GM12891 (cell line): ENCODE measurements at places on chromosomes 6 and 20.

DNA sequence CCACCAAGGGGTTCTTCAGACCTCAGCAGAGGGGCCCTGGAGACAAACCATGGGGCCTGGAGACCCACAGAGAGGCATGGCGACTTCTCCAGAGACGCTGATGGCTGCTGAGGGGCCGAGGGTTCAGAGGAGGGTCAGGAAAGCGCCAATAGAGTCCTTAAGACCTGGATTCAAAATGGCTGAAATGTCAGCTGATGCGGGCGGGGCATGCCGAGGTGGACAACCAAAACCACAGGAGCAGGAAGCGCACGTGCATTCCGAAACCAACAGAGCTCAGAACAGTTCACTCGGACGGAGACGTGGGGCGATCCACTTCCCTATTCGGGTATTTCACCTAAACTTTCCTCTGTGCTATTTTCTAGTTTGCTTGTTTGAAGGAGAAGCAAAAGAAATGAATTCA is 99.9 kb upstream of the RIN2 start:
- DNase-seq: no peak

- DNase-seq: no peak
Measured at GRCh38 chr6:42001506-42001905, 48.8 kb upstream of the TAF8 start.

DNA sequence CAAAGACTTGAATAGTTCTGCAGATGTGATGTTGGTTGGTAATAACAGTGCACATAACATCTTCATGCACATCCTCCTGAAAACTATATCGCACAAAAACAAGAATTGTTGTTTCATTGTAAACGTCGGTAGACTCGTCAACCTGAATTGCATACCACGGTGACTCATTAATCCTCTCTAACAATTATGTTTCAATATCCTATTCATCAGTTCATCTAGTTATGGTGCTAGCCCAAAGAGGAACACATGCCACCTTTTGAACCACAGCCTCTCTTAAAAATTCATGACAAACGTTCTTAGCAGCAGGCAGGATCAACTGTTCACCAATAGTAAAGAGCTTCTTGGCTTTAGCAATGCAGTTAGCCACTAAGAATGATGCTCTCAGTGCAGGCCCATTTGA is 25.0 kb downstream of the CRYBG1 start:
- no peak for DNase-seq

GRCh38 chr20:40949346-40949745 is 79.3 kb upstream of the TOP1 start:
- DNase-seq: no peak

GRCh38 chr6:32087574-32088486 is 21.3 kb downstream of the TNXB start:
- peak; percentile 66 for DNase-seq

DNA sequence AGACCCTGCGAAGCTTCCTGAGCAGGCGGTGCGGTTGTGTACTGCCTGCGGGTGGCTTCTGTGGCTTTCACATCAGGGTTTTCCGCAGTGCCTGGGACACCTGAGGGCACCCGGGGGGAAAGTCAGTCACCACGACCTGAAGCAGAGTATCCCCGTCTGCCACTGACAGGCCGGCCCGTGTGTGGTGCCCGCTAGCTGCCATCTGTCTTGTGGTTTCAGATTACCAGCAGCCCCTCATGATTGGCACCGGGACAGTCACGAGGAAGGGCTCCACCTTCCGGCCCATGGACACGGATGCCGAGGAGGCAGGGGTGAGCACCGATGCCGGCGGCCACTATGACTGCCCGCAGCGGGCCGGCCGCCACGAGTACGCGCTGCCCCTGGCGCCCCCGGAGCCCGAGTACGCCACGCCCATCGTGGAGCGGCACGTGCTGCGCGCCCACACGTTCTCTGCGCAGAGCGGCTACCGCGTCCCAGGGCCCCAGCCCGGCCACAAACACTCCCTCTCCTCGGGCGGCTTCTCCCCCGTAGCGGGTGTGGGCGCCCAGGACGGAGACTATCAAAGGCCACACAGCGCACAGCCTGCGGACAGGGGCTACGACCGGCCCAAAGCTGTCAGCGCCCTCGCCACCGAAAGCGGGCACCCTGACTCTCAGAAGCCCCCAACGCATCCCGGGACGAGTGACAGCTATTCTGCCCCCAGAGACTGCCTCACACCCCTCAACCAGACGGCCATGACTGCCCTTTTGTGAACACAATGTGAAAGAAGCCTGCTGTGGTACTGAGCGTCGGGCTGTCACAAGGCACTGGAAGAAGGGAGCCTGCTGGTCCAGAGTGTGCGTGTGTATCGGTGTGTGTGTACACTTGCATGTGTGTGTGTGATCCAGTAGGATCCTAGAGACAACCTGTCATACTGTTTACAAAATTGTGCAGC is 54.4 kb downstream of the GOPC start:
- DNase-seq: no peak

- no peak for DNase-seq
Measured at GRCh38 chr6:148599967-148600426, 146.8 kb upstream of the UST start.

DNA sequence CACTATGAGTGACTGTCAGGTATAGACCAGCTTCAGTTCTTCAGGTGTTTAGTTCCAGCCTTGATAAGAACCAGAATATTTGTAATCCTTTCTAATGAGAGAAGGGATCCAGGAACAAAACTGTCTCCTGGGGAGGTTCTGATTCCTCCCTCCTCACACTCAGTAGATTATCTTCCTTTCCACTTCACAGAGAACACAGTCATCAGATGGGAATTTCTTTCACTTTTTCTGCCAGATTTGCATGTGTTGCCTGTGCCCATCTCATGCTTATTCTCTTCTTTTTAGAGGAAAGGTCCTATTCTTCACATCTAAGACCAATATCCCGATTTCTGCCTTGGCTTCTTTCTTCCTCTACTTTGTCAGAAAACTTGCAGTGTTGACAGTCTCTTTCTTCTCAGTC is 50.8 kb downstream of the CD109 start:
- DNase-seq: no peak

DNA sequence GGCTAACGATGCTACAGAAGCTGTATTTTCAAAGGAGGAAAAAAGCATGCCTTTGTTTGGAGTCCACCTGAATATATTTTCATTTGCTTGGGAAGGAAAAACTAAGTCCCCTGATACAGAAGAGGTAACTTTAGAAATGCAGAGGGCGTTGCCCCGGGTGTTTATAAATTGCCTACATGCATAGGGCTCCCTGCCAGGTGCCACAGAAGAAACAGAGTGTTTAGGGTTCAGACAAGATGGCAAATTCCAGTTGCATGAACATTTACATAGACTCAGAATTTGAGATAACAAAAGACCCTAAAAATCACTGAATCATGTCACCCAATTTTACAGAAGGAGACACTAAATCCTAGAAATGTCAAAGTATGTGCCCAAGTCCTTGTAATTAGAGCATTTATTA is 19.9 kb downstream of the RIN2 start:
- DNase-seq: no peak

- no peak for DNase-seq
Measured at GRCh38 chr6:157997893-157998608, 16.4 kb downstream of the SYNJ2 start.

- no peak for DNase-seq
Measured at GRCh38 chr6:135983718-135984343, 132.3 kb downstream of the PDE7B start.

- DNase-seq: no peak
Measured at GRCh38 chr20:16898433-16898832, 150.3 kb downstream of the OTOR start.

DNA sequence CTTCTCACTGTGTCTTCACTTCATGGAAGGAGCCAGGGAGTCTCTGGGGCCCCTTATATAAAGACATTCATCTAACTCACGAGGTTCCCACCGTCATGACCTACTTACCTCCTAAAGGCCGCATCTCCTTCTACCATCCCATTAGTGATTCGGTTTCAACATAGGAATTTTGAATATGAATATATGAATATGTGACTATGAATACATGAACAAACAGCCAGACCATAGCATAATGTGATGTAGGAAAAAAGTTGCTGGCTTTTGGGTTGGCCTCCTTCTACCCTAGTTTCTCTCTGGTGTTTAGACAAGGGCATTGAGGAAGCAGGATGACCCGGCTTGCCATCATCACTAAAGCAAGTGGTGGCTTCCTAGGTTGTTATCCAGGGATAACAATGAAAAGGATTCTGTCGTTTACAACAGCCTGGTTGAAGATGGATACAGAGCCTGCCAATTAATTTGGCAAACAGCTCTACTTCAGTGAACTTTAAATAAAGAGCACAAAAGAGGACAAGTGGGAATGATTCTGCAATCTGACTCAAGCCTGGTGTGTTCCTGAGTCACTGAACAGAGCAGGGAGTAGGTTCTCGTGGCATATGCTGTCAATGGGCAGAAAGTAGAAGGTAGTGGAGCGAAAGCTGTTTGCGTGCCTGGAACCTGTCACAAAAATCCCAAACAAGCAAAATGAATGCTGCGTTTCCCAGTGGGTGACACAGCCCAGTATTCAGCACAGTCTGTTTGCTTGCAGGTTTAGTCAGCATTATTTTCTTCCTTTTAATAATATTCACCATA is 44.0 kb upstream of the DOK5 start:
- no peak for DNase-seq

GRCh38 chr20:33261465-33261864 is 21.5 kb upstream of the BPIFB1 start:
- DNase-seq: no peak
